SJCRH30 (cell line): ENCODE measurements at places on chromosomes 2 and 18.

DNA sequence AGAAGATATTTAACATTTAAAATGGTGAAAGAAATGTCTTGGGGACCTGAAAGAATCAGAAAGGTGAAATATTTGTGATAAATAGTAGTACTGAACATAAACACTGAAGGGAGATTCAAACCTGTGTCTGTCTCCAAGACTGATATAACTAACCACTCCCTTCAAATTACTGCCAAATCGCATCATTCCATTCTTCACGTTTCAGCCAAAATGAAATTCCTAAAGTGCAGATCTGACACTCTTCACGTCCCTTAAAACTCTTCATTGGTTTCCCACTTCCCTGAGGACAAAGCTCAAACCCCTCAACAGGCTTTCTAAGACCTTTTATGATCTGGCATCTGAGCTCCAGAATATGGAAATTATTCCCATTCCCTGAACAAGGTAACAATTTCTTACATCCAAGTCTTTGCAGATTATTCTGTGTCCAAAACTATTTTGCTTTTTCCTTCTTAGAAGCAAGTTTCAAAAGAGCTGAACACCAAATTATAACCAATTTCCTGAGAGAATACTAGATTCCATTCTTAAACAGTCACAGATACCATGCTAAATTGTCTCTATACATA is 18.9 kb downstream of the SLC8A1 start:
- DNase-seq = no peak

DNA sequence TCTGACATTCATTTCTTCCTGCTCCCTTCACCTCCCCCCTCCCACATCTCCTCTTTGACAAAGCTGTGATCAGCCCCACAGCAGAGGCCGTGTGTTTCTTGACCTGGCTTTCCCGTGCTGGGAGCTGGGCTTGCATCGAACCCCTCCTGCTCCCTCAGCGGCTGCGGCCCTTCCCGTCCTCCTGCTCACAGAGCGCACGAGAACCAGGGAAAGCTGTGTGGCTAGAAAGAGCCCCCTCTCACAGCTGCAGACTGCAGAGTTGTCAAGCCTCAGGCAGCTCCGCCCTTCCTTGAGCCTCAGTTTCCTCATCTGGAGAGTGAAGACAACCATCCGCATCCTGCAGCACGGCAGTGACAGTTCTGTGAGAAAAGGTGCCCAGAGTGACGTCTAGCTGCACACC is 65.7 kb upstream of the GLI2 start:
- DNase-seq = no peak

DNA sequence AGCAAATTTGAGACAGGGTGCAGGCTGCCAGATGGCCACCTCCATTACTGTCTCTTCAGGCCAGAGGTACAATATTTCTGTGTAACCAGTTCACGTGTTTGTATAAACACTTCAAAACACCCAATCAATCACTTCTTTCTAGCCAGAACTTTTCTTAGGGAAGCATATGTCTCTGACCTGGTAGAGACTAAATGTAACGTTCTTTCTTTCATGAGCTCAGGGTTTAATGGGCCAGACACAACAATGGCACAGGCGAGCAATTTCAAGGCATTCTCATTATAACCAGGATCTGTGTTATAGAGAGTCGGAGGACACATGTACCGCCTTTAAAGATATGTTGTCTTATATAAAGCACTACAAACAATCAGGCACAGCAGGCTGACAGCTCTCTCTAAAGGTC is 1846.4 kb upstream of the PIK3C3 start:
- no peak for DNase-seq

DNA sequence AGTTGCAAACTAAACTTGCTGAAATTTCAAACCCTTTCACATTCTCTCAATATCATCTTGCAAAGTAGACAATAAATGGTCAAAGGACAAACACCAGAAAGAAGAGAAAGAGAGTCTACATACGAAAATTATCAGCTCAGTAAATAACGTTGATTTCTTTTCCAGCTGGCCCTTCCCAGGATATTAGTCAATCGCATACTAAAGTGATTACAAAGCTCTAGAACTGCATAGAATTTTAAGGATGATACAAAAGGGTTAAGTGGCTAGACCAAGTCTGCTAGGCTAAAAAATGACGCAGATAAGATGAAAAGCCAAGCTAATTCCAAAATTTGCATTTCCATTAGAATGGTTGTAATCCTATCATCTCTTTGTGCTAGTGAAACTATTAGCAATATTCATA is 405.7 kb downstream of the FBXO15 start:
- DNase-seq = no peak

GRCh38 chr2:27353762-27354596 is 2.6 kb downstream of the GTF3C2 start:
- no peak for DNase-seq
